Stimulated activated CD8-positive, alpha-beta memory T cell treated with anti-CD3 and anti-CD28 coated beads, Interleukin-4, amount 100 ng/mL, for 4 hours (primary cell): ENCODE measurements at places on chromosomes 16 and 17.

DNA sequence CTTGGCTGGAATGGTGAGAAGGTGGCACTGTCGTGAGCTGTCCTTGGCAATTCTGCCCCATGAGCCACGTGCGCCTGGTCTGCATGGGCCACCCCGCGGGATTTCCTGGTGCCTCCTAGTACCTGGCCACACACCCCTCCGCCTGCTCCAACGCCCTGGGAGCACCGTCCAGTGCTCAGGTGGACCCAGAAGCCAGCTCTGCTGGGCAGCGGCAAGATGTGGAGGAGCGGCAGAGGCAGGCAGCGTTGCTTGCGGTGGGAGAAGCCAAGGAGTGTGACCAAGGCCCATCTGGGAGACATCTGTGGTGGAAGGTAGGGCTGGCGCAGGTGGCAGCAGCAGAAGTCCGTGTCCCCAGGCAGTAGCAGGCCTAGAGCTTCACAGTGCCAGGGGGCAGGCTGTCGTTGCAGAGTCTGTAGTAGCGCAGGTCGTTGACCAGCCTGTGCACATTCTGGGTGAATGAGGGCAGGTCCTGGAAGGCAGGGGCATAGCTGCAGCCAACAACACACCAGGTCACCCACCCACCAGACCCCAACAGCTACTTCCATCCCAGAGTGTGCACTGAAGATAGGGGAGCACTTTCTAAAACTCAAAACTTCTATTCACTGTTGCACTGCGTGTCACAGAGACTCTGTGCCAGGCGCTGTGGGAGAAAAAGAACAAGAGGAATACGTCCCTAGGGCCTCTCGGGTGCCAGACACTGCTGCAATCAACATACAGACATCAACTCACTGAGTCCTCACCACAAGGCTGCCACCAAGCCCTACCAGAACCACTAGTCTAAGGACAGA lies 34.9 kb upstream of the GSG1L start:
- no peak for DNase-seq

DNA sequence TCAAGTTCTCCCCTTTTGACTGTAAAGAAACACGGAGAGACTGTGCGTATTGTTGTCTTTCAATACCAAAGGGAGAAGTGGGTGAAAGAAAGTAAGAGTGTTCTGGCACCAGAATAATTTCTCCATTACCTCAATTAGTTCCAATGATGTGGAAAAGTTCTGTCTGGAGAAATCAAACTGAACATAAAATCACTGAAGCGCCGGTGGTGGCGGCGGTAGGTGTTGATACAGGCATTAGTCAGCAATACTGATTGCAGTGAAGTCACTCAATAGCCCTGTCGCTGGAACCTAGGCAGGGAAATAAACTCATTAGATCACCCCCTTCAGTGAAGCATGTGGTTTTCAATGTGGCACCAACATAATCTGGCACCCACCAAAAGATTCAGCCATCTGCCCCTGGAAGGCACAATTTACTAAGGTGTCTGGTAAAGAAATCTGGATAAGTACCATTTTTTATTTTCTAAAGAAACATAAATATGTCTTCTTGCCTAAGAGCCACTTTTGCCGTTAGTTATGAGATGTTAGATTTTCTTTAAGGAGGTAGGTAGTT lies 274.2 kb upstream of the SOX9 start:
- DNase-seq: no peak

DNA sequence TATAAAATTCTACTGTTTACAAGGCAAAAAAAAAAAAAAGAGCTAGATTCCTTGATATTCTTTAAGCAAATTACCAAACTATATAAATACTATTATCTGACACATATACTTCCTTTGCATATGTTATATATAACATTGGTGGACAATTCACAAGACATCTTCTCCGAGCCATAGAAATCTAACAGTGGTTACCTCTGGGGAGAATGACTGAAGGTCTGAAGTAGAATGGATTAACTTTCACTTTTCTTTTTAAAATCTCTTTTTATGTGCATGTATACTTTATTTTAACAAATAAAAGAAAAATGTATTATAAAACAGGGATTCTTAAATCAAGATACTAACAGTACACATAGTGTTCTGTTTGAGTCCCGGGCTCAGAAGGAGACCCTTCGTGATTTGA lies 131.0 kb downstream of the MRTFB start:
- no peak for DNase-seq

- DNase-seq: no peak
Observed at GRCh38 chr17:45341533-45342158, 24.8 kb upstream of the MAP3K14 start.

DNA sequence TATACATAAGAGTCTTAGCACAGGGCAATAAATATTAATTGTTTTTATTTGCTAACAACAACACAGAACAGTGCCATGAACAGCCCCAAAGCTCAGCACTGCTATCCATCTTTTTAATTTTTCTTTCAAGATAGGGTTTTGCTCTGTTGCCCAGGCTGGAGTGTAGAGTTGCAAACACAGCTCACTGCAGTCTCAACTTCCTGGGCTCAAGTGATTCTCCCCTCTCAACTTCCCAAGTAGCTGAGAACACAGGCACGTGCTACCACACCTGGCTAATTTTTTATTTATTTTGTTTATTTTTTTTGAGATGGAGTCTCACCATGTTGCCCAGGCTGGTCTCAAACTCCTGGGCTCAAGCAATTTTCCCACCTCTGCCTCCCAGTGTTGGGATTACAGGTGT lies 47.6 kb upstream of the AKAP1 start:
- DNase-seq: no peak

- DNase-seq: no peak
Observed at GRCh38 chr17:75808549-75808904, 23.9 kb downstream of the UNK start.

DNA sequence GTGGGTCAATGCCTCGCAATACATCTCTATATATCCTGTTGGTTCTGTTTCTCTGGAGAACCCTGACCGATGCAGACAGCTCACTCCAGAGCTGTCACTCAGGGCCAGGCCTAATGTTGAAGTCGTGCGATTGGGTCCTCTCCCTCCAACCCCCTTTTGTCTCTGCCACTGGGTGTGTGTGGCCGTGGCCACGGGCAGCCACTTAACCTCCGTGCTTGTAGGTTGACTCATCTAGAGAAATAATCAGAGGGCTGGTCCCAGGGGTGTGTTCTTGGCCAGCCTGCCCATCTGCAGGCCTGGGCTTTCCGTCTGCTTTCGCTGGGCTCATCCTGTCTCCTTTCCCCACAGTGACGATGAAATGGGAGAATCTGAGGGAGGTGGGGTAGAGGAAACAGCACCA lies 7.4 kb downstream of the ADAD2 start:
- DNase-seq: no peak

GRCh38 chr16:81796035-81796434 lies 16.9 kb downstream of the PLCG2 start:
- no peak for DNase-seq

- no peak for DNase-seq
Observed at GRCh38 chr16:68179855-68180254, 56.1 kb downstream of the ESRP2 start.

DNA sequence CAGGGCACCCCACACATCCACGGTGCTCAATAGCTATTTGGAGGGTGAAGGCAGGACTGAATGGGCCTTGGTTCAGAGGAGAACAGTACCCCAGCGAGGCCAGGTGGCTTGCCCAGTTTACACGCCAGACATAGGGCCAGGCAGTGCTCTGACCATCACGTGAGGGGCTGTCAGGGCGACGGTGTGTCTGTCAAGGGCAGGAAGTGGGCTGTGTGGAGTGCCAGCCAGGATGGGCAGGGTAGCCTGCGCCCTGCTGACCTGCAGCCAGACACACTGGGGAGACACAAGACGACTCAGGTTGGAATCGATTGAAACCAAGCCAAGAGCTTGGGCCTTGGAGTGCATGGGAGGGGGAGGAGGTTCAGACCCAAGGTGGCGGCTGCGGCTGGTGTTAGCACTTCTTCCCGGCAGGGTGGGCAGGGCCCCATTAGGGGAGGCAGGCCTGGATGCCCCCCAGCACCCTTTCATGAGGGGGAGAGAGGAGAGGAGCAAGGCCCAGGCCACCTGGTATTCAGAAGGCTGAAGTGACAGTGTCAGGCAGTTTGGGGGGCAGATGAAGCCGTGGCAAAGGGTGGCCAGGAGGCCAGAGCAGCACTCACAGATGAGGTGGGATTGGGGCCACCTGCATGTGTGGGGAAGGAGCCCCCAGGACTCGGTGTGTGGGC lies 68.2 kb downstream of the SREBF1 start:
- DNase-seq: no peak

- DNase-seq: no peak
Observed at GRCh38 chr17:46059486-46059885, 60.4 kb downstream of the STH start.

DNA sequence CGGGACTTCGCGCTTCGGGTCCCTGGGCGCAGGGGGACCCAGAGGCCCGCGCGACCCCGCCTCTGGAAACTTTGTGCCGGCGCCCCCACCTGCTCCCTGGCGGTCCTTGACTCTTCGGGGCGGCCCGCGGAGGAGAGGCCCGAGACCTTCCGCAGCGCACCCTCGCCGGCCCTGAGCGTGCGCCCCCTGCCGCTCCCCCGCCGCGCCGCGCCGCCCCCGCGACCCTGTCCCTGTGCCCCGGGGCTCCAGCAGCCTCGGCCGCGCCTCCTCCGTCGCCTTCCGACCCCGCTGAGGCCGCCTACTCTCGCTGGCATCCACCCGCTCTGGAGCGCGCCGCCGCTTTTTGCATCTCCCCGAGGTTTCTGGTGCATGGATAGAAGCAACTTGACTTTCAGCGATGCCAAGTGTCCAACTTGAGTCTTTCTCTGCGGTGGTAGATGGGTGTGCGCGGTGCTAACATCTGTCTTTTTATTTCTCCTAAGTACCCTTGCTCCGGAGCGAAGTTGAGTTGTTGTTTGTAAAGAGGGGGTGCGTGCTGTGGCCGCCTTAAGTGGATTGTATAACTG lies 414 bp downstream of the DUSP14 start:
- DNase-seq: peak; percentile 54

DNA sequence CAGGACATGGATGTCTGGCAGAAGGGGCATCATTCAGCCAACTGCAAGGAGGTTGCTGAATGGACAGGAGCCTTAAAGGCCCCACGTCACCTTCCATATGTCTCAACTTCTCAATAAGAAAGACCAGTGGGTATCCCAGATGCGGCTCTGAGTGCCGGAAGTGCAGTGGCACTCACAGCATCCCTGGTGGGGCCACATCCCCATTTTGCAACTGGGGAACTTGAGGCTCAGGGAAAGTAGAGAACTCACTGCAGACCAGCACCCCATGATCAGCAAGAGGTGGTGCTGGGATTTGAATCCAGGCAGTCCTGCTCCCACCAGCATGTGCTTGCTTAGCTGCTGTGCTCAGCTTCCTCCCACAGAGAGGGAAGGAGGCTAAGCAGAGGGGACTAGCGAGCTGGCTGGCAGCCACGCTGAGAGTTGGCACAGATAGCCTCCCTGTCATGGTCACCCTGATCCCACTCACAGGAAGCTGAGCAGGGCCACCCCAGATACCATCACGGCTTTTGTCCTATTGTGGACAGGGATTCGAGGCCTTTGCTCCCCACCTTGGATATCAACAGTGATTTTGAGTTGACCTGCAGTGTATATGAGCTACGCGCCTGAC lies 294.2 kb upstream of the FOXF1 start:
- no peak for DNase-seq

GRCh38 chr17:15457723-15458094 lies 9.7 kb downstream of the CDRT4 start:
- DNase-seq: no peak

DNA sequence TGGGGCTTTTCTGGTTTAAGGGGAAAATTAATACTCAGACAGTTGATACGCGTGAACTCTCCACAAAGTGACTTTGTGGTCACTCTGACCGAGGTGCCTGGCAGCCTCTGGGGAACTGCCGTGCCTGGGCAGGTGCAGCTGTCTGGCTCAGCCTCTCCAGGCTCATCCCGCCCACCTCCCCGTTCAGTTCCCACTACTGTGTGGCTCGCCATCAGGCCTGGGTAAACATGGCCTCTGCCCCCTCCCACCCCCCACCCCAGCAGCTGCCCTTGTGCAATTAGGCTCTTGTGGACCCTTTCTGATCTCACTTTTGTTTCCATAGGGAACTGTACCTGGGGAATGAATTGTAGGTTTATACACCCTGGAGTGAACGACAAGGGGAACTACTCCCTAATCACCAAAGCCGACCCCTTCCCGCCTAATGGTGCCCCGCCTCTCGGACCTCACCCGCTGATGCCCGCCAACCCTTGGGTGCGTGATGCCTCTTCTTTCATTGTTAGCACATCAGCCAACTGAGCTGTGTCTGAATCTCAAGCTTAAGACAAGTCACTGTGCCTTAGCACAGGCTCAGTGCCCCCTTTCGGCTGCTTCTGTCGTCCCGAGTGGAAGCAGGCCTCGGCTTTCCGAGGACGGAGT lies 27.8 kb downstream of the ZC3H18 start:
- no peak for DNase-seq

DNA sequence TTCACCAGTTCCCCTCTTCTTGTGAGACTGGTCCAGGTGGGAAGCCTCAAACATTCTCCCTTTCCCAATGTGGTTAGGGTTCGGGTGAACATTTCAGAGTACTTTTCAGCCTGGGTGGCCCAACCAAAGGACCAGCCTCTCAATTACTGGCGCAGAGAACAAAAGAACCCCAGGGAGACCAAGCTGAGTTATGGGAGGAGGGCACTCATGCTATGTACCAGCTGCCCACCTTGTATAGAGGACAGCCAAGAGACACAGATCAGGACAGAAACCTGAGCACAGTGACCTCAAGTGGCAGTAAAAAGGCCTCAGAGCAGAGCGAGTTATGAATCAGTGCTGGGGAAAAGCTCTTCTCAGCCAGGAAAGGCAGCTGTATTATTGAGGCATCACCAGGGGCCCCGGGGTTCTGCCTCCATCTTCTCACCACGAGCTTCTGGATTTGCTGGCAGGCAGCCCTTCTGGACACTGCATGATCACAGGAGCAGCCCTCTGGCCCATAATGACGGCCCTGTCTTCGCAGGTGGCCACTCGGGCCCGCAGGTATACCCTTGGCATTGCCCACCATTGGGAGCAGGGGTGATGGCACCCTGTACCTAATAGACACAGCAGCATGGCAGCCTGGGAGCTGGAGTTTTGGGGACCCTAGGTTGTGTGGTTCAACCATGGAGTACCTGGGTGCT lies 3.8 kb downstream of the G6PC3 start:
- DNase-seq: no peak

DNA sequence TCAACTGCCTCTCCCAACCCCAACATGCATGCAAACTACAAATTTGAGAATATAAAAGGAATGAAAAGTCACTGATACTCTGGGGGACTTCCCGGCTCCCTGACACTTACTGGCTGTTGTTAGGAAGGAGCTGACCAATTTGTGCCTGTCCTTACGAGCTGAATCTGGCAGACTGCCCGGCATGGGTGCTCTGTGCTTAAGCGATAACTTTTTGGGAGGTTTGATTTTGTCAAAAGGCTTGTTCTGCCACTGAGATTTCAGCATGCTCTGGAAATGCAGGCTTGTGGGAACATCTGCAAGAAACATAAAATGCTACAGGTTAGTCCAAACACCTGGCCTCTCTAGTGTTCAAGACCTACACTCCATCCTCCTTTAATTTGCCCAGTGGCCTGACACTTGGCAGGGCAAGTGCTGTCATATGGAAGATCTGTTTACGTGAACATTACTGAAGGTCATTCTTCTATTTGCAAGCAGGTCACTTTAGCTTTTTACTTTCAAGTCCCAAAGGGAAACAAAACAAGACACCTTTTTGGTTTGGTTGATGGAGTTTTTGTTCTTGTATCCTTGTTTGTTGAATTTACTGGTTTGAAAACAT lies 40.6 kb downstream of the STH start:
- no peak for DNase-seq
